ENCODE measurements at places on chromosomes 6 and 20. TPM values are rescaled to one million over a fixed set of nuclear protein-coding genes. Genes with fewer than 3 reads are reported as not detected.

- no peaks in the 10 kb centered on the region for H3K36me3 ChIP-seq
- DNase-seq = no peak
- no peak overlapping the region for H3K4me3 ChIP-seq
- no peaks in the 10 kb centered on the region for H3K4me1 ChIP-seq
- no peak overlapping the region for H3K27ac ChIP-seq
- H3K27me3 ChIP-seq = no peaks in the 10 kb centered on the region
Observed at GRCh38 chr6:9564021-9564420, 850.9 kb downstream of the TFAP2A start.

The CFAP206 gene
- not detected for total RNA-seq

- no peak for DNase-seq
- H3K4me3 ChIP-seq = no peak overlapping the region
- H3K4me1 ChIP-seq = no peaks in the 10 kb centered on the region
- no peak overlapping the region for H3K27ac ChIP-seq
- H3K36me3 ChIP-seq = no peaks in the 10 kb centered on the region
Observed at GRCh38 chr6:2464641-2465040, 219.2 kb upstream of the GMDS start.

DNA sequence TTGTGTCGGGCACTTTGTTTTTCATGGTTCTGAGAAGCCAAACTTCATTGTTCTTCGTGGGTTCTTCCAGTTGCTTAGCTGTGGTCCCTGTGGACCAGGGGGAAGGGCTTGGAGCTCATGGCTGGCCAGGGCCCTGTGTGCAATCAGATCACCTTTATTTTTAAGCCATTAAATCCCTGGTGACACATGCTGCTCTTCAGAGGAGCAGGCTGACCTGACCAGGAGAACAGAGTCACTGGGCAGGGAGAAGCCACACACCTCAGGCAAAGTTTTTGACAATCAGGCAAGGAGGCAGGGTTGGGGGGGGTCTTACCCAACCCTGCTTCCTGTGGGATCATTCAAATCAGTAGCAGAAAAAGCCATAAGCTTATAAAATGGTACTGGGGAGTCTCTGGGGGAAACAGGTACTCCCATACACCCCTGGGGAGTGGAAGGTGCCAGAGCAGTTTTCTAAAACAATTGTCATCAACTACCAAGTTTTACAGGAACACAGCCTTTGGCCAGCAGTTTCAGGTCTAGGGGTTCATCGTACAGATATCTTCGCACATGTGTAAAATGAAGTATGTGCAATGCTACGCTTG is 37.0 kb upstream of the PREX1 start:
- H3K27ac ChIP-seq = no peak overlapping the region
- H3K36me3 ChIP-seq = no peaks in the 10 kb centered on the region
- H3K4me1 ChIP-seq = peaks cover 18% of the 10 kb centered on the region
- H3K4me3 ChIP-seq = no peak overlapping the region

The KCNG1 gene
- not detected for total RNA-seq

GRCh38 chr20:4883546-4883945 is 117.8 kb downstream of the SLC23A2 start:
- peaks cover 2% of the 10 kb centered on the region for H3K36me3 ChIP-seq
- H3K4me1 ChIP-seq = peaks cover 22% of the 10 kb centered on the region
- DNase-seq = no peak
- no peaks in the 10 kb centered on the region for H3K27me3 ChIP-seq
- no peak overlapping the region for H3K4me3 ChIP-seq

The SDHAF4 gene
- 15.5 TPM for total RNA-seq

DNA sequence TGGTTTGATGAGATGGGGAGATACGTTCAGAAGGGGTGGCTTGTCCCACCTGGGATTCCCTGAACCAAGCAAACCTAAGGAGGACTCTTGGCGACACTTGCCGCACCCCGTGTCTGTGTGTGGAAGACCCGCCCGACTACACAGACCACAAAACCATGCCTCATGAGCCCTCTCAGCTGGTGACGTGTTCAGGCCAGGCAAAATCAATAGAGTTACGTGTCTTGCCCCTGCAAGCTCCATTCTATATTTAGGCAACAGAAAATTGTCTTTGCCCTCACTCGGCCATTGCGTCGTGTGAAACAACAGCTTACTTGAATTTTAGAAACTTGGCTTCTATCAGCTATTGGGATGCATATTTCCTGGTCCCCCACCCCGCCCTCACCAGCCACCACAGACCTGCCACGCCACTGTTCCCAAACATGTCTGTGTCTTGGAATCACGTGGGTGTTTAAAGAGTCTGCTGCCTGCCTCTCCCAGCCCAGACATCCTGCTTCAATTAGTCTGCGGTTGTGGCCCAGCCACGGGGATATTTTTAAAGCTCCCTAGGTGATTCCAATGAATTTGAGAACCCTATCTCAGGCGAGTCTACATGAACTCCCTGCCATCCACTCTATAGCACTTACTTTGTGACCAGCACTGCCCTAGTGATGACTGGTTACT is 279.2 kb upstream of the EXOC2 start:
- H3K36me3 ChIP-seq = no peaks in the 10 kb centered on the region
- peaks cover 11% of the 10 kb centered on the region for H3K27me3 ChIP-seq
- no peak for DNase-seq
- no peaks in the 10 kb centered on the region for H3K4me1 ChIP-seq
- H3K4me3 ChIP-seq = no peak overlapping the region
- no peak overlapping the region for H3K27ac ChIP-seq

GRCh38 chr20:45742596-45742995 is 20.4 kb downstream of the SPINT4 start:
- no peak overlapping the region for H3K4me3 ChIP-seq
- H3K4me1 ChIP-seq = no peaks in the 10 kb centered on the region
- H3K27me3 ChIP-seq = peaks cover 24% of the 10 kb centered on the region
- no peaks in the 10 kb centered on the region for H3K36me3 ChIP-seq

Measured in activated CD8-positive, alpha-beta memory T cell treated with anti-CD3 and anti-CD28 coated beads, Interleukin-2, amount 10 ng/mL, durations not matched to agents 7 days and 5 days (primary cell).